ENCODE measurements at places on chromosomes 7 and 10.

DNA sequence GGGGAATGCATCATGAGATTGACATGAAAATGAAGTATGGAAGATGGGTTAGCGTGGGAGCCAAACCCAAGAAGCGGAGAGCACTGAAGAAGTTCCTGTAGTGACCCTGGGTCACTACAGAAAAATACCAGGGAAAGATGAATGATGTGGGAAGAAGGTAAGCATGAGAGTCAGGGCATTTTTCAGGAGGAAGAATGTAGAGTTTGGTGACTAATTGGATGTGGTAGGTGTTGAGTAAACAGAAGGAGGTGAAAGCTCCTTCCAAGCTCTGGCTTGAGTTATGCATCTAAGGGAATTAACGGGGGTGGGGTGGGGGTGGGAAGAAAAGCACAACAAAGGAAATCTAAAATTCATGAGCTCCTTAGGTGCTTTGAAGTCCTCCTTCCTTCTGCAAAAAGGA lies 238.1 kb upstream of the AOAH start:
- no peak for DNase-seq

GRCh38 chr7:83873459-83873858 lies 224.5 kb upstream of the SEMA3E start:
- DNase-seq = no peak

- no peak for DNase-seq
Observed at GRCh38 chr10:91820144-91820543, 21.9 kb downstream of the TNKS2 start.

- DNase-seq = no peak
Observed at GRCh38 chr10:70518695-70519094, 40.1 kb downstream of the PALD1 start.

DNA sequence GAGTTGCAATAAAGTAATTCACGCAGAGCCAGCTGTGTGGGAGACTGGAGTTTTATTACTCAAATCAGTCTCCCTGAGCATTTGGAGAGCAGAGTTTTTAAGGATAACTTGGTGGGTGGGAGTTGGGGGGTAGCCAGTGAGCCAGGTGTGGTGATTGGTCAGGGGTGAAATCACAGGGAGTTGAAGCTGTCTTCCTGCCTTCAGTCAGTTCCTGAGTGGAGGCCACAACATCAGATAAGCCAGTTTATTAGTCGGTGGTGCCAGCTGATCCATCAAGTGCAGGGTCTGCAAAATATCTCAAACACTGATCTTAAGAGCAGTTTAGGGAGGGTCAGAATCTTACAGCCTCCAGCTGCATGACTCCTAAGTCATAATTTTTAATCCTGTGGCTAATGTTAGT lies 3.3 kb upstream of the CYP51A1 start:
- no peak for DNase-seq

- no peak for DNase-seq
Observed at GRCh38 chr7:127920787-127921438, 110.3 kb downstream of the LRRC4 start.

DNA sequence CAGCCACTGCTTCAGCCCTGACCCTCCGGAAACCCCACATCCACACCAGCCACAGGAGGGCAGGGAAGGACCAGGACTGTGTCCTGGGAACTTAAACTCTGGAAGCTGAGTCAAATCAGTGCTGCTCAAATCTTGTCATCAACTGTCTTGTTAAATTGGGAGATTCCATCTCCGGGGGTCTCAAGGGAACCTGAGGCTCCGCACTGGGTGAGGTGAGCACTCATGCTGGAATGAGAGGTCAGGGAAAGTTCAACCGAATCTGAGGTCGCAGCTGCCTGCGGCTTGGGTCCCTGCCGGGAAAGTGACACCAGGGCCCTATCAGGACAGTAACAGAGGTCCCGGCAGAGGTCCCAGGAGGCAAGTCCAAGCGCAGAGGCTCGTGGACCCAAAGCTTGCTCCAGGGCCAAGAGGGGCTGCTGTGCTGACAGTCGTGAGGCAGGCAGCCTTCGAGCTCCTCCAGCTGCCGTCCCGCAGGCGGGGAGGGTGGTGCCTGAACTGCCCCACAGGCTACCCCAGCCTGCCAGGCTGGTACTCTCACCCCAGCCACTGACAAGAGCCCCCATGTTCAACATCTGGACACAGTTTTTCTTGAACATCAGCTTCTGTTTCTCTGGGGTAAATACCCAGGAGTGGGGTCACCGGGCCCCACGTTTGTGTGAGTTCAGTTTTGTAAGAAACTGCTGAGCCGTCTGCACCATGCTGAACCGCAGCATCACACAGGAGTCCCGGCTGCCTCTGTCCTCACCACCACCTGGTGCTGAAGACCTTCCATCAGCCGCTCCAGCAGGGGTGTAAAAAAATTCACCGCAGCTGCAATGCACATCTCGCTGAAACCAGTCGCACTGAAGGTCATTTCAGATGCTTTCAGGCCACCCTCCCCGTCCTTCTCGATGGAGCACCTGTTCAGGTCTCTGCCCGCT lies 101.0 kb downstream of the DIP2C start:
- DNase-seq = no peak

DNA sequence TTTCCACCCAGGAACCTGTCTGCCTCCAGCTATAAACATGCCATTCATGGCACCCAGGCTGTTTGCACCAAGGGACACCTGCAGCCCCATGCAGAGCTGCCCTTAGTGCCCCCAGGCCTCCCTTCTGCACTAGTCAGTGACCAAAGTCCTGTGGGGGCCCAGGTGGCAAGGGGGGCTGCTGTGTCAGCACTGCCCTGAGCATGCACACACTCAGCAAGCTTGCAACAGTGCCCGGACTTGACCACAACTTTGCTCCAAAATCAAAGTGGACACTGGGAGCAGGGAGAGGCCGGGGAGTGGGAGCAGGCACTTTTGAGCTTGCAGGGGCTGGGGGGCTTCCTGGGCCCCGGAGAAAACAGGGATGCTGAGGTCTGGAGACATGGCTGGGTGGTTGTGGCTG lies 192.9 kb upstream of the MBL2 start:
- no peak for DNase-seq

- DNase-seq = no peak
Observed at GRCh38 chr10:95406651-95407280, 116.0 kb upstream of the PDLIM1 start.

DNA sequence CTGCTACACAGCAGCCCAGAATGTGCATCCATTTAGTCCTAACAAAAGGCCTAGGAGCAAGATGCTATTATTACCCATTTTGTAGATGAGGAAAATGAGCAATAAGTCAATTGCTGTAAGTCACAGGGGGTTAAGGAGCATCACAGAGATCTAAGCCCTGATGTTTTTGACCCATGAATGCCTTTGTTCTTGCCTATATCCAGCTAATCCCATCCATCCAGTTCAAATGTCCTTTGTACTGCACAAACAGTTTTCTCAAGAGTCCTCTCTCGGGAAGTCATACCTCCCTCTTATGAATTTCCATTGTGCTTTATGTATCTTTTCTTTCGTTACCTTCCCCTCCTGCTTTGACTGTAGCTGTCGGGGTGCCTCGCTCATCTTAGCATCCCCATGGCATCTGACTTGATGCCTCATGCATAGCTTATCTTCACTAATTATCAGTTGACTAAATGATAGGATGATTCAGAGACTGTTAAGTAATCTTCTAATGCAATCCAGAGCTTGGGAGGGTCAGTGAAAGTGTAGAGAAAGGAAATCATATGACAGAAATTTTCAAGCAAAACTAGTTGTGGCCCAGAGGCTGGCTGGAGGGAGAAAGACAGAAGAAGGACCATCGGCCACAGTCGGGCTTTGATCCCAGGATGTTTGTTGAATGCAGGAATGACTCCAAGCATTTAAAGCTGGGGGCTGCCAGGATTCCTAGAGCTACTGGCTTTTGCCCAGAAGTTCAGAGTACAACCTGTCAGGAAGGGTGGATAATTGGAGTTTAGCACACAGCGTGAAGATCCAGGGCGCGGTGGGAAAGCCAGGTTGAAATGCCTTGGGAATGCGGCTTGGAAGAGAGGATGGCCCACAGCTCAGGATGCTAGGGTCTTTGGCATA lies 23.5 kb downstream of the BLVRA start:
- DNase-seq = no peak

DNA sequence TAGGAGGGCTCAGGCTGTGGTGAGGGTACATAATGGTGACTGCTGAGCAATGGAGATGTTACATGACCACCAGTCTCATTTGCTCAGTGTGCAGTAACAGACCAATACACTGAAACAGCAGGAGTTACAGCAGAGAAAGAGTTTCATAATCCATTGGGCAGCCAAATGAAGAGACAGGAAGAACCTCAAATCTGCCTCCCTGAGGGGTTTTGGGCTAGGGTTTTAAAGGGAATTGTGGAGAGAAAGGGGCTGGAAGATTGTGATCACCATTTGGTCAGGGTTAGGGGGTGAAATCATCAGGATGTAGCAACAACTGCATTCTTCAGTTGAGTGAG lies 838.3 kb downstream of the GRID1 start:
- no peak for DNase-seq

- no peak for DNase-seq
Observed at GRCh38 chr10:88311264-88311663, 271.9 kb downstream of the RNLS start.

GRCh38 chr10:71461457-71461856 lies 64.7 kb downstream of the CDH23 start:
- DNase-seq = no peak

DNA sequence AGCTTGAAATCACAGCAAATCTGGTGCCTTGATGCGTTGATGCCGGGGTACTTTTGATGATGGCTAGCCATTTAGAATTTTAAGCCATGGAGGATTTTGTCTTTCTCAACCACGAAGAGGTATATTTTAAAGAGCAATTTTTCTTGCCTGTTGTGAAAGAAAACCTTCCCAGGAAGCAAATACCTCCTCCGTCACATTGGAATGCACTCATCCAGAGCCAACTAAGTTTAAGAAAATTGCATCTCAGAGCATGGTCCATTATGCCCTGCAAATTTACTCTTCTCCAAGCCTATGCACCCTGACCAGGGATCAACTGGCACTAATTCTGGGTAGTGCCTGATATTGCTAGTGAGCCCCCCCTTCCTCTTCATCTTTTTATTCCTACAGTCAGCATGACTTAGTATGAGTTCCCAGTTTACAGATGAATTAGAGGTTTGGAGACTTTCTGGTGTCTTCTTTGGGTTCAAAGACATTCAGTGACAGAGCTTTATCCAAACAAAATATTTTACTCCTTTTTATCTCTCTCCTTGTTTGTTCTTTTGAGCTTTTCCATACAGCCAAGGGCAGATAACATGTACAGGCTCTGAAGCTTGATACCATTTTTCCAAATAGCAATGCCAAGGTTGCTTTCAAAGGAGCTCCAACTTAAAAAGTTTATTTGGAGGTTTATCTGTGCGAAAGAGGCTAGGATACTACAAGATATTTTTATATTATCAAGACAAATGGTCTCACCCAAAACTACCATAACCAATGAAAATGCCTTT lies 56.6 kb upstream of the ANK3 start:
- DNase-seq = no peak

- no peak for DNase-seq
Observed at GRCh38 chr7:156618780-156619367, 21.7 kb upstream of the RNF32 start.

Measured in stimulated activated CD8-positive, alpha-beta memory T cell treated with anti-CD3 and anti-CD28 coated beads, Interleukin-4, amount 100 ng/mL, for 4 hours (primary cell).